ENCODE measurements at places on chromosomes 2 and 18.

DNA sequence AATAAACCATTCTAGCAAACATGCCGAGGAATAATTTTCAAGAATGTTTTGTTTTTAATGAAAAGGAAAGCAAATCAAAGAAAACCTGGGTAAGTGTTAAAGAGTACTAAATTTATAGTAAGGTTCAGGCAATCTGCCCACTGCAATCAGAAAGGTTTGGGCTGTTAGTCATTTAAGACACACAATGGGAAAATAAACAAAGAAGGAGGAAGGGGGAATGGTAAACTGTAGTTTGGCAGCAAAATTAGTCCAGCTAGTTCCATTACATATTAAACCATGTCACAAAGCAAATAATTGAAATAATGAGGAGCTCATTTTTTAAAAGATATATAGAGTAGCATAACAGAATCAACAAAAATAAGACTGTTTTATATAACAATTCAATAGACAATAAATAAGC lies 87.5 kb upstream of the COPS8 start:
- H3K36me3 ChIP-seq = peaks cover 4% of the 10 kb centered on the region
- peaks cover 6% of the 10 kb centered on the region for H3K27me3 ChIP-seq
- H3K4me1 ChIP-seq = peaks cover 66% of the 10 kb centered on the region
- H3K27ac ChIP-seq = no peak overlapping the region
- H3K4me3 ChIP-seq = peak overlapping the region; percentile 23
- DNase-seq = no peak

DNA sequence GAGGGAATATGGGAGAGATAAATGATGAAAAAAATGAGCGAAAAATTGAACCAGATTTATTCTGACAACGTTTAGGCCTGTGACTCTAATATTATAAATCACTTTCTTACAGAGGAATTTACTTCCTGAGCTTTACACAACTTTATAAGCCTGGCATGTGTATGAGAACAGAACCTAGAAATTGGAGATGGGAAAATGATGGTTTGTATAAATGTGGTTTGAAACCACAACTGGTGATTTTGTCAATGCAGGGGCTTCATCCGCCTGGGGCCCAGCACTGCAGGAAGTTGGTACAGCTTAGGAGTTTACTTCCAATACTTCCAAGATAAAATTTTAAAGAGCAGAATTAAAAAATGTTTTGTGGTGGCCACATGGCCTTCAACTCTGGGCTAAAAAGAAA lies 82.3 kb downstream of the VAPA start:
- peaks cover 18% of the 10 kb centered on the region for H3K36me3 ChIP-seq
- no peak for DNase-seq
- H3K4me1 ChIP-seq = peaks cover 24% of the 10 kb centered on the region
- peaks cover 3% of the 10 kb centered on the region for H3K27me3 ChIP-seq
- no peak overlapping the region for H3K4me3 ChIP-seq
- no peak overlapping the region for H3K27ac ChIP-seq

DNA sequence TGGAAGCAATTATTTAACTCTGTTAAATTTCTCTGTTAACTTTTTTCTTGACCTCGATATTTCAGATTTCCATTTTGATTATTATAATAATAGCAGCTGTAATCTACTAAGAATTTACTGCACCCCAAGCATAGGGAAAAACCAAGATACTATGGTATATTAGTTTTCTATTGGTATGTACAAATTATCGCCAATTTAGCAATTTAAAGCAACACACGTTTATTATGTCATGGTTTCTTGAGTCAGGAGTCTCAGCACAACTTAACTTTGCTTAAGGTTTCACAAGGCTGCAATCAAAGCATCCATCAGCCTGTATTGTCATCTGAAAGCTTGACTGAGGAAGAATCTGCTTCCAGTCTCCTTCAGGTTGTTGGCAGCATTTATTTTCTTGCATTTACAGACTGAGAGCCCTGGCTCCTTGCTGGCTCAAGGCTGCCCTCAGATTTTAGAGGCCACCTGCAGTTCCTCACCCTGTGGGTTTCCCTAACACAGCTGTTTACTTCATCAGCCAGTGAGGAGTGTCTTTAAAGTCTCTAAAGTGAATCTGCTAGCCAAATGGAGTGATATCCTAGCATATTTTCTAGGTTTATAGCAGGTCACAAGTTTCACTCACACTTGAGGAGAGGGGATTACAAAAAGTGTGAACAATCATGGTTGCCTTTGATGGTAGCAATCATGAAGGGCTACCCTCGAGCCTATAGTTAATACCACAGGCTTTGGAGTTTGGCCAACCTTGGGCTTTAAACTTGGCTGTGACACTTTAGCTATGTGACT lies 4.4 kb upstream of the VPS54 start:
- H3K27ac ChIP-seq = no peak overlapping the region
- DNase-seq = no peak
- H3K36me3 ChIP-seq = no peaks in the 10 kb centered on the region
- peaks cover 14% of the 10 kb centered on the region for H3K4me1 ChIP-seq

GRCh38 chr18:13450289-13451212 lies 232.0 kb downstream of the LDLRAD4 start:
- H3K27ac ChIP-seq = no peak overlapping the region
- H3K36me3 ChIP-seq = no peaks in the 10 kb centered on the region
- H3K27me3 ChIP-seq = peaks cover 64% of the 10 kb centered on the region
- DNase-seq = no peak

GRCh38 chr2:101811226-101812015 lies 113.9 kb downstream of the MAP4K4 start:
- H3K4me3 ChIP-seq = no peak overlapping the region
- no peak overlapping the region for H3K27ac ChIP-seq
- DNase-seq = no peak
- peaks cover 50% of the 10 kb centered on the region for H3K4me1 ChIP-seq
- no peaks in the 10 kb centered on the region for H3K27me3 ChIP-seq

- peak overlapping the region; percentile 57 for H3K27ac ChIP-seq
- H3K36me3 ChIP-seq = peaks cover 54% of the 10 kb centered on the region
- no peaks in the 10 kb centered on the region for H3K27me3 ChIP-seq
- no peak overlapping the region for H3K4me3 ChIP-seq
Measured at GRCh38 chr18:12369211-12369610, 7.8 kb downstream of the AFG3L2 start.

GRCh38 chr2:5546181-5546580 lies 146.0 kb upstream of the SOX11 start:
- DNase-seq = no peak
- no peak overlapping the region for H3K27ac ChIP-seq
- H3K4me1 ChIP-seq = peaks cover 36% of the 10 kb centered on the region
- no peaks in the 10 kb centered on the region for H3K27me3 ChIP-seq

DNA sequence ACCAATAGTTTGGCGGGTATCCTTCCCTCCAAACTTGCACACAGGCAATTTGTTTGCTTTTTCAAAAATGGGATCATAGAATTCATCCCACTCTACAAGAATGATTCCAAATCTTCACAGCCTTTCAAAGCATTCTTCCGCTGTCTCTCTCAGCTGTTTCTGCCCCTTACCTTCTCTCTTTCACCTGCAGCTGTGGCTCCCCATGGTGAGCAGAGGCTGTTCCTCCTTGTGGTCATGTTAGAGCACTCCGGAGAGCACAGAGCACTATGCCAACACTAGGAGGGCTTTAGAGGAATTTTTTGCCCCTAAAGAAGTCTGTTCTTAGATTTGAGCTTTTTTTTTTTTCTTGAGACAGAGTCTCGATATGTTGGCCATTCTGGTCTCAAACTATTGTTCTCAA lies 30.4 kb downstream of the MTHFD2 start:
- no peak overlapping the region for H3K4me3 ChIP-seq
- H3K4me1 ChIP-seq = peaks cover 8% of the 10 kb centered on the region
- no peak for DNase-seq
- H3K27me3 ChIP-seq = peaks cover 16% of the 10 kb centered on the region

GRCh38 chr2:186460465-186460864 lies 25.6 kb upstream of the ZC3H15 start:
- peaks cover 2% of the 10 kb centered on the region for H3K36me3 ChIP-seq
- no peak for DNase-seq
- no peaks in the 10 kb centered on the region for H3K4me1 ChIP-seq
- no peaks in the 10 kb centered on the region for H3K27me3 ChIP-seq
- no peak overlapping the region for H3K27ac ChIP-seq

DNA sequence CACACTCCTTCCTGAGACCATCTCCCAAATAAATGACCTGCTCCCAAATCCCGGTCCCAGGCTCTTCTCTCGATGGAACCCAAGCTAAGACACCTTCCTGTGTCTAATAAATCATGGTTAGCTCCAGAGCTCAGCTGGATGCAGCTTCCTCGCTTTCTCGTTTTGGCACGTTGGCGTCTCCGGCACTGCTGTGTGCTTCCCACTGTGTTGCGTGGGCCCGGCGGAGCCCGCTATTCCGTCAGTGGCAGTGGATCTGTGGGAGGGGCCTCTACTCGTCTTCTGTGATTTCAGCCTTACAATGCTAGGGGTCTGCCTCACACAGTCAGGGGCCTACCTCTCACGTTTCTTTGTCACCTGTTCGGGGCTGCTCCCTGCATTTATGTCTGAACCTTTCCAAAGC lies 29.4 kb upstream of the YWHAQ start:
- H3K27me3 ChIP-seq = peaks cover 30% of the 10 kb centered on the region
- H3K4me3 ChIP-seq = no peak overlapping the region
- no peaks in the 10 kb centered on the region for H3K36me3 ChIP-seq
- no peak overlapping the region for H3K27ac ChIP-seq

GRCh38 chr2:241900251-241901017 lies 30.9 kb downstream of the RTP5 start:
- peak overlapping the region; percentile 49 for H3K4me3 ChIP-seq
- no peak for DNase-seq
- peaks cover 23% of the 10 kb centered on the region for H3K27me3 ChIP-seq
- H3K27ac ChIP-seq = no peak overlapping the region
- H3K36me3 ChIP-seq = no peaks in the 10 kb centered on the region

DNA sequence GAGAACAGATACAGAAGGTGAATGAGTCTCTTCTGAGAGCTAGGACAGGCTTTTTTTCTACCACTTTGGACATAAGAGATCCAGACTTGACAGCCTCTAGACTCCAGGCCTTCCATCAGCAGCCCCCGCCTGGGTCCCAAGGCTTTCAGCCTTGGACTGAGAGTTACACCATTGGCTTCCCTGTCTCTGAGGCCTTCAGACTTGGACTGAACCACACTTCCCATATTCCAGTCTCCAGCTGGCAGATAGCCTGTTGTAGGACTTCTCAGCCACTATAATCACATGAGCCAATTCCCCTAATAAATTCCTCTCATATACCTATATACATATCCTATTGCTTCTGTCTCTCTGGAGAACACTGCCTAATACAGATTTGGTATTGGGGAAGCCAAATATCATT lies 128.2 kb downstream of the MCFD2 start:
- H3K4me1 ChIP-seq = no peaks in the 10 kb centered on the region
- H3K27me3 ChIP-seq = peaks cover 3% of the 10 kb centered on the region
- no peak for DNase-seq
- H3K36me3 ChIP-seq = peaks cover 7% of the 10 kb centered on the region
- H3K27ac ChIP-seq = no peak overlapping the region

- peak overlapping the region; percentile 14 for H3K27ac ChIP-seq
- H3K27me3 ChIP-seq = no peaks in the 10 kb centered on the region
- no peak overlapping the region for H3K4me3 ChIP-seq
- H3K36me3 ChIP-seq = peaks cover 9% of the 10 kb centered on the region
- no peaks in the 10 kb centered on the region for H3K4me1 ChIP-seq
Measured at GRCh38 chr2:196295005-196295404, 123.6 kb upstream of the STK17B start.

DNA sequence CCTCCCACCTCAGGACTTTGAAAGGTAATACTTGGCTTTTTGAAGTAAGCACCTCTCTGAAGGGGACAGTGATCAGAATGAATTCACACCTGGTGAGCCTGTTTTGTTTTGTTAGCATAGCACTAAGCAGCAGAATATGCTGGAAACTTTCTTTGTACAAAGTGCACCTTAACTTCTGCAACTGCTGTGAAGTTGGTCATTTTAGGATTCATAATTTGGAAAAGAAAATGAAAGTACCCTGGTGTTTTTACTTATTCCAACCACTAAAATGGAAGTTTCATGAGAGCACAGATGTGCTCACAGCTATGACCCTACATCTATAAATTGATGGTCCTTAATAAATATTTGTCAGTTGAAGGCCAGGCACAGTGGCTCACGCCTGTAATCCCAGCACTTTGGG lies 257.8 kb upstream of the STON1 start:
- peaks cover 8% of the 10 kb centered on the region for H3K36me3 ChIP-seq
- no peak overlapping the region for H3K27ac ChIP-seq
- DNase-seq = no peak
- no peak overlapping the region for H3K4me3 ChIP-seq

GRCh38 chr2:32735348-32735747 lies 107.5 kb downstream of the TTC27 start:
- H3K36me3 ChIP-seq = peaks cover 9% of the 10 kb centered on the region
- H3K4me3 ChIP-seq = no peak overlapping the region
- H3K4me1 ChIP-seq = no peaks in the 10 kb centered on the region
- H3K27ac ChIP-seq = no peak overlapping the region
- DNase-seq = no peak

- peak overlapping the region; percentile 84 for H3K27ac ChIP-seq
- no peak overlapping the region for H3K4me3 ChIP-seq
- no peaks in the 10 kb centered on the region for H3K27me3 ChIP-seq
- no peak for DNase-seq
Measured at GRCh38 chr18:58887613-58887963, 22.9 kb downstream of the ZNF532 start.

DNA sequence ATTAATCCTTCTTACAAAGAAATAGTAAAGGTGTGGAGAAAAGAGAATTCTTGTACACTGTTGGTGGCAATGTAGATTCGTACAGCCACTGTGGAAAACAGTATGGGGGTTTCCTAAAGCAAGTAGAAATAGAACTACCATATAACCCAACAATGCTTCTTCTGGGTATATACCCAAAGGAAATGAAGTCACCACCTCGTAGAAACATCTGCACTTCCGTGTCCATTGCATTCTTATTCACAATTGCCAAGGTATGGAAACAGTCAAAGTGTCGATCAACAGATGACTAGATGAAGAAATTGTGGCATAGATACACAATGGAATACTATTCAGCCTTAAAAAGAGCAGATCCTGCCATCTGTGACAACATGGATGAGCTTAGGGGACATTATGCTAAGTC lies 93.4 kb upstream of the TGIF1 start:
- DNase-seq = no peak
- no peak overlapping the region for H3K4me3 ChIP-seq
- peaks cover 19% of the 10 kb centered on the region for H3K4me1 ChIP-seq
- H3K27me3 ChIP-seq = no peaks in the 10 kb centered on the region
- H3K27ac ChIP-seq = no peak overlapping the region
